Stimulated activated CD4-positive, alpha-beta T cell treated with anti-CD3 and anti-CD28 coated beads, TNF-alpha, amount 100 ng/mL, for 1 hour (primary cell): ENCODE measurements at places on chromosomes 12 and 14.

- no peak for DNase-seq
These were observed 12.8 kb downstream of the CHST11 start for GRCh38 chr12:104469523-104469922.

DNA sequence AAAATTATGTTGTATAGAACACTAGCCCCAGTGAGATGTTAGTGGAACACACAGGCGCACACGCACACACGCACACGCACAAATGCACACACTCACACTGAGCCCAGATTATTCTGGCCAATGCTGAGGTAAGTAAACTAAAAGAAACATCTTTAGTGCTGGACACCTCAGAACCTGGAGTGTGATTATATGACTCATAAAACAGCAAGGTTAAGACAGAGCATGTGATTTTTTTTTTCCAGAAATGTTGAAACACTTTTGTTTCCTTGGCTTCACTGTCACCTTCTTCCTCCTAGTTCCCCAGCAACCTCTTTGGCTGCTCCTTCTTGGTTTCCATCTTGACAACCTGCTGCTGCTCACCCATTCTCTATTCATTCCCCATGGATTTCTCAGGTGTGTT, 141.0 kb upstream of the ALG10B start:
- no peak for DNase-seq

- no peak for DNase-seq
These were observed 21.7 kb downstream of the CPM start for GRCh38 chr12:68911197-68911718.

DNA sequence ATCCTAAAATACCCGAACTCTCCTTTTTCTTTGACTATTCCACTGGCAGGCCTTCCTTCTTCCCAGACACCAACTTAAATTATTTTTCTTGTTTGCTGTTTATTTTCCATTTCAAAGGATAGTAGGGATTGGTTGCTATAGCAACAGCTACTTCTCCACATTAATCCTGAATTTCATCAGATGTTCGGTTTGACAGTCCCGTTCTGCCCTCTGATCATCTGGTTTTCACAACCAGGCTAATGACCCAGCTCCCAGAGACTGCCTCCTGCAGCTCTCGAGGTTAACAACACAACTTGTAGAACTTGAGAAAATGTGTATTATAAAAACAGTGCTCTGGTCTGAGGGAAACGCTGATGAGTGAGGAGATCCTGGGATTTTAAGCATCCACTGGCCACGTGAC, 45.5 kb downstream of the NUAK1 start:
- no peak for DNase-seq
